ENCODE measurements at places on chromosomes 3 and 15. TPM values are rescaled to one million over a fixed set of nuclear protein-coding genes. Genes with fewer than 3 reads are reported as not detected.
A peak's percentile ranks its signal among the peaks of the same experiment; 100 is the strongest.

SLC22A13 gene
- not detected for total RNA-seq

- no peak for DNase-seq
These were observed 26.2 kb downstream of the ANAPC13 start for GRCh38 chr3:134459562-134459961.

DNA sequence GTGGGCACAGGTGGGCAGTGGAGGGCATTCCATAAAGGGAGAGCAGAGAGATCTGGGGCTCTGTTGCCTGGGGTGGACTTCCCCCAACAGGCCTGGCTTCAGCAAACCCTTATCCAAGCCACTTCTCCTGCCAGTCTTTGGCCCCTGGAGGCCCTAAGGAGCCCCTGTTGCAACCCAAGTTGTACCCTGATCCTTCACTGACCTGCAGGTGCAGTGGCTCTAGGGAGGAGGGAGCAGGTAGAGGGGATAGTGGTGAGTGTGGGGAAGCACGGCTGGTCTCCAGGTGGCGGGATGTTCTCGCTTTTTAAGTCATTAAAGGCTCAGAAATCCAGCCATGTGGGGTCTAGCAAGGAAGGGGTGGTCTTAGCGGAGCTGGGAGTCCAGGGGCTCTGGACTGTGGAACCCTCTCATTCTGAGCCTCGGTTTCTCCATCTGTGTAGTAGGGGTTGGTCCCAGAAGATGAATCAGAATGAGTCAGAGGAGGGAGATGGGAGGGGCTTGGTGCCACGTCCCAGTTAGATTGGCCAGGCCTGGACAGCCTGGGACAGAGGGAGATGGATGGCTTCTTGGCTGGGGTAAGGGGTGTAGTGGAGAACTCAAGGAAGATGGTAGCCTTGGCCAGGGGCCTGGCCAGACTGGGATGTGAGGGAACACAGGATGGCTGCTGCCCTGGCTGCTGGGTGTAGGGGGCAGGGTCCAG lies 2.6 kb downstream of the ZBTB47 start:
- no peak for DNase-seq

DNA sequence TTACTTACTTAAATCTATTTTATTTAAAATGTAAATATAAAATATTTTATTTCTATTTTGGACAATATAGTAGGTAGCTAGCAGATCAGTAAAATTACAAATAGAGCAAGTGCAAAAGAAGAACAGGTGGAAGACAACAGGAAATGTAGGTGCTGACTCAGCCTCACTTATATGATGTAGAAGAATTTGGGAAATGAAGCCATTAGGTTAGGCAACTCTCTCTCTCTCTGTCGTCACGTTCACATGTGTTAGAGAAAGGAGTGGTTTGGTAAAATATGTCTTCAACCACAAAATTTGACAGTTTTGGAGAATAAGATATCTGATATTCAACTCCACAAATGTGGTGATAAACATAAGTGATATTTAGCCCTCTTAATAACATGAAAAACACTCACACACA lies 532.5 kb upstream of the KCNMB2 start:
- no peak for DNase-seq

GRCh38 chr15:65837301-65838294 lies 31.7 kb upstream of the RAB11A start:
- DNase-seq, result no peak

- DNase-seq, result peak; percentile 43
These were observed 129.0 kb downstream of the TJP1 start for GRCh38 chr15:29693225-29693624.
